ENCODE measurements at places on chromosomes 16 and 17. TPM values are rescaled to one million over a fixed set of nuclear protein-coding genes. Genes with fewer than 3 reads are reported as not detected.

- DNase-seq, result no peak
Observed at GRCh38 chr16:13529193-13529982, 390.6 kb upstream of the ERCC4 start.

The RUSF1 gene
- 16.2 TPM for total RNA-seq

DNA sequence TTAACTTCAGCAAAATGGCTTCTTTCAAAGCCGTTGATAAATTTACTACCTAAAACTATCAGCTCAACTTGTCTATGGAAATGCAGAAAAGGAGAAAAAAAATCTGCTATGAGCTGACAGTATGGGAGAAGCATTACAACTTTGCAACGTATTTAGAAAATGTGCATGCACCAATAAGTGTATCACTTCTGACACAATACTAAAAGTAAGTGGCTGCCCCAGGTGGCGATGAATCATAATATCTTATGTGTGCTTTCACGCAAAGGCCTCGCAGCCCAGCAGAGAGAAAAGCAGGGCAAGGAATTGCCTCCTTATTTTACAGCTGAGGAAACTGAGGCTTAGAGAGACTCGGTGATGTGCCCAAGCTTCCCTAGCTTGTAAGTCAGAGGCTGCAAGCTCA lies 101.8 kb downstream of the SALL1 start:
- DNase-seq, result no peak

The NPIPA2 gene
- total RNA-seq, result 5.0 TPM

- DNase-seq, result no peak
Observed at GRCh38 chr16:55179852-55180585, 144.0 kb upstream of the IRX6 start.

All from psoas muscle (tissue), 8 donors.